Upper lobe of left lung (tissue), 6 donors: ENCODE measurements at places on chromosomes 5 and 9. TPM values are rescaled to one million over a fixed set of nuclear protein-coding genes. Genes with fewer than 3 reads are reported as not detected.

DNA sequence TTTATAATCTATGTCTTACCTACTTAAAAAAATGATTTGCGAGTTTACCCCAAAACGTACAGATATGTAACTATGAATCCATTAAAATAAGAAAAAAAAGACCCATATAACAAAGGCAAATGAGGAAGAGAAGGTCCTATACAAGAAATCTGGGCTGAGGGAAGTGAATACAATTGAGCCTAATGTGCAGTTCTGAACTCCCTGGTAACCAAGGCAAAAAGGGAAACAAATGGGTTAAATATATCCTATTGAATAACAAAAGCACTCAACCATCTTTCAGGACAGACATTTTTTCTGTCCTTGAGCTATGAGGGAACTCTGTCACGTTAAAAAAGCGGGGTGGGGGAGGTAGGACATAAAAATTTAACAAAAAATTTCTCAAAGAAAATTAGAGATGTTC is 78.6 kb downstream of the PTPN3 start:
- H3K27ac ChIP-seq = no peak overlapping the region
- no peak for DNase-seq
- H3K4me3 ChIP-seq = no peak overlapping the region
- H3K4me1 ChIP-seq = no peaks in the 10 kb centered on the region

The PNPLA7 gene
- total RNA-seq = 104 TPM

The PRR7 gene
- total RNA-seq = 7.9 TPM

The CAMK4 gene
- total RNA-seq = 2.2 TPM

DNA sequence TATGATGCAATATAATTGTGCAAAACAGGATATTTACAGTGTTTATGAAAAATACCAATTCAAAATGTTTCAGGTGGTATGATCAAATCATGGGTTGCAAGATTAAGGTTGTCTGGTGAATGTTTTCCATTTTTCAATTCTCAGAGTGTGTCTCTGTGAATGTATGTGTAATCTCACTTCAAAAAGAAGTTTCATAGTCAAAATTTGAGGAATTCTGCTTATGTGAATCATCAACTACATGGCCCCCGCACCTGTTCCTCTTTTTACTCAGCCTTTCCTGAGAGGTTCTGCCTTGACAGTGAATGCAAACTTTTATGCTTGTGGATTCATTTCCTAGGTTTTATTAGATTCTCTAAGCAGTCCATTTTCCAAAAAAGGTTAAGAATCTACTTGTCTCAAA is 32.1 kb downstream of the KCTD16 start:
- H3K36me3 ChIP-seq = no peaks in the 10 kb centered on the region
- no peak overlapping the region for H3K4me3 ChIP-seq
- H3K27ac ChIP-seq = no peak overlapping the region
- H3K4me1 ChIP-seq = peaks cover 9% of the 10 kb centered on the region
- no peak for DNase-seq

DNA sequence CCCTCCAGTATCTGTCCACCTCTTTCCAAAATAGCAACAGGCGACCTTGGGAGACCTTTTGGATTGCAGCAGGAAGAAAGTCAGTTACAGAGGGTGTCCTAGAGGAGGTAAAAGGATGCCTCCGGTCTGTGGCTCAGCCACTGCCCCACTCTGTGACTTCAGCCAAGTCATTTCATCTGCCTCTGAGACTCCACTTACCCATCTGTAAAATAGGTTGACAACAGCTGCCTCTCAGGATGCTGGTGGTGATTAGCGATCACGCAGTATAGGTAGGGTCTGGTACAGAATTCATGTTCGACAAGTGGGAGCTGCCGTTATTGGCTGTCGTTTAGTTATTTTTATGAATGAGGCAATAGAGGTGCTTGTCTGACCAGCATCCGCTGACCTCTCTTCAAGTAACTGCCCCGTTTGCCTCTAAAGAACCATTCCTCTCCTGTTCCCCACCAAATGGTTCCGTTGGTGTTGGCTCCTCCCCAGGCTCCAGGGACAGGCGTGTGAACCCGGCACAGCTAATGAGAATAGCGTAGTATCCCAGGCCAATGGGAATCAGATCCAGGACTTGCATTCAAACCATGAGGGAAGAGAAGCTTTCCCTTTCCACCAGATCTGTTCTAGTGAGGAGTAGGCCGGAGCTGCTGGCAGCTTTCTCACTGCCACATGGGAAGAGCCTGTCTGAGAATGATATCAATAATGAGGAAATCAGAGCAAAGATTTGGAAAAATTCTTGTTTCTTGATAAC is 64.1 kb downstream of the SMIM23 start:
- H3K36me3 ChIP-seq = no peaks in the 10 kb centered on the region
- no peaks in the 10 kb centered on the region for H3K4me1 ChIP-seq
- no peak overlapping the region for H3K27ac ChIP-seq
- H3K4me3 ChIP-seq = no peak overlapping the region
- H3K27me3 ChIP-seq = no peaks in the 10 kb centered on the region

The ERP44 gene
- 28.5 TPM for total RNA-seq

DNA sequence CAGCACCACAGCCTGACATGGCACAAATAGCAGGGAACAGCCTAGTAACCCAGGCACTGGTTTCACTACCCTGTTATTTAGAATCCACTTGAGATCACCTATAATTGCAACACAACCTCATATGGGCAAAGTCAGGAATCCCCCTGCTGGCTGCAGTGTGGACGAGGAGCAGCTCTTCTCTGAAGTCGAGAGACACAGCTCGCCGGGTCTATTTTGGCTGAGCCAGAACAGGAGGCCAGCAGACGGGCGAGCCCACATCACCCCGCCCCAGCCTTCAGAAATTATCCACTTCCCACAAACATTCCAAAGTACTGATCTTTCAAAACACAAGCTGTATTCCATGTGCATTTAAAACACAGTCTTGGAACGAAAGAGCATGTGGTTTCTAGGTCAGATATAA is 179.0 kb downstream of the ROR2 start:
- no peak overlapping the region for H3K4me3 ChIP-seq
- no peak for DNase-seq
- peaks cover 2% of the 10 kb centered on the region for H3K27me3 ChIP-seq
